C1 segment of cervical spinal cord (tissue), 14 donors: ENCODE measurements at places on chromosomes 1 and 21.
A peak's percentile ranks its signal among the peaks of the same experiment; 100 is the strongest.

DNA sequence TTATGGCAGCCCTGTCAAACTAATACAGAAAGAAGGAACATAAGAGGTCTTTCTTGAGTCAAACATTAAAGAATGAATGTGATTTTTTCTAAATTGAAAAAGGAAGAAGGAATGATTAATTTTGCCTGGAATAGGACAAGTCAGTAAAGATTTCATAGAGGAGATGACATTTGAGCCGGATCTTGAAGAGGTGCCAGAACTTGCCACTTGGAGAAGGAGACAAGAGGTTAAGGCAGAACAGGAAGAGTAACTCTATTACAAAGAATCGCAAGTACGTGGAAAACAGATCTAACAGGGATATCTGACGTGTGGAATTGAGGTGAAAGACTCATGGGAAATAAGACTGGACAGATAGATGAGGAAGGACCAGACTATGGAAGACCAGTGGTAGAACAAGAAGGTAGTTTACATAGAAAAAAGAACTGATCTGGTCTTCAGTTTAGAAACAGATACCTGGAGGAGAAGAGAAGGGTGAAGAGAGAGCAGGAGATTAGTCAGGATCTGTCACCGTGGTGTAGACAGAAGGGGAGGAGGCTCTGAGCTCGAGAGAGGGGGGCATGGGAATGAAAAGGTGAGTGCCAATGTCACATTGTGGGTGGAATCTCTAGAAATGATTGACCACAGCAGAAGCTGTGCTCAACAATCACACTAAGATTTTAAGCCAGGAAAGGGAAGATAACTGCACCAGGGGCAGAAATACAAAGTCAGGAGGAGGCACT, 32.5 kb downstream of the RHOU start:
- no peak for DNase-seq

DNA sequence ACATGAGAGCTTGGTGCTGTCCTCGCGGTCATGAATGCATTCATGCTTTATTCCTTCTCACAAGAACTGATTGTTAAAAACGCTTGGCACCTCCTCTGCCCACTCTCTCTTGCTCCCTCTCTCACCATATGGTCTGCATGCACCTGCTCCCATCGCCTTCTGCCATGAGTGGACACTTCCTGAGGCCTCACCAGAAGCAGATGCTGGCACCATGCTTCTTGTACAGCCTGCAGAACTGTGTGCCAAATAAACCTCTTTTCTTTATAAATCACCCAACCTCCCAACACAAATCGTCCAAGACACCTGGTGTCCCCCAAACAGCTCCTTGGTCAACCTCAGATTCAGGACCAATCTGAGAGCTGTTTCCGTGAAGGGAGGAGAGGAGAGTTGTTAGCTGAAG, 43.3 kb upstream of the PCBP3 start:
- no peak for DNase-seq

DNA sequence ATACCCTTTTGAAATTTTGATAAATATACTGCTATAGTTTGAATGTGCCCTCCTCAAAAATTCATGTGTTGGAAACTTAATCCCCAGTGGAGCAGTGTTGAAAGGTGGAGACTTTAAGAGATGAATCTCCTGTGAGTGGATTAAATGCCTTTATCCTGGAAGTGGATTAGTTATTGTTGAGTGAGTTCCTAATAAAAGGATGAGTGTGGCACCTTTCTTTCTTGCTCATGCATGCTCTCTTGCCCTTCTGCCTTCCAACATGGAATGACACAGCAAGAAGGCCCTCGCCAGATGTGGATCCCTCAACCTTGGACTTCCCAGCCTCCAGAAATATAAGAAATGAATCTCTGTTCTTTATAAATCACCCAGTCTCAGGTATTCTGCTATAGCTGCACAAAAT, 51.8 kb downstream of the CD160 start:
- no peak for DNase-seq

DNA sequence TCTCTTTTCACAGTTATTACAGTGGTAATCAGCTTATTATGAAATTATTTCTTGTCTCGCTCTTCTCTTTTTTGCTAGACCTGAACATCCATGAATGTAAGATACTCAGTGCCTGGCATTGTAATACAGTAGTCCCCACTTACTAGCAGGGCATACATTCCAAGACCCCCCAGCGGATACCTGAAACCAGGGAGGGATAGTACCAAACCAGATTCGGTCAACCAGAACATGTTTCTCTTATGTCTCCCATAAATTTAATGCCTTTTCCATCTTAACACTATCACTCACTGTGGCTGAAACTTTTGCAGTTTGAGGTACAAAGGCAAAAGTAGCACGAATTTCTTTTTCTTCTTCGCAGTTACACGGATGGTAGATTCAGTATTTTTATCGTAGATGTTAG, 24.6 kb upstream of the B3GALT2 start:
- no peak for DNase-seq

DNA sequence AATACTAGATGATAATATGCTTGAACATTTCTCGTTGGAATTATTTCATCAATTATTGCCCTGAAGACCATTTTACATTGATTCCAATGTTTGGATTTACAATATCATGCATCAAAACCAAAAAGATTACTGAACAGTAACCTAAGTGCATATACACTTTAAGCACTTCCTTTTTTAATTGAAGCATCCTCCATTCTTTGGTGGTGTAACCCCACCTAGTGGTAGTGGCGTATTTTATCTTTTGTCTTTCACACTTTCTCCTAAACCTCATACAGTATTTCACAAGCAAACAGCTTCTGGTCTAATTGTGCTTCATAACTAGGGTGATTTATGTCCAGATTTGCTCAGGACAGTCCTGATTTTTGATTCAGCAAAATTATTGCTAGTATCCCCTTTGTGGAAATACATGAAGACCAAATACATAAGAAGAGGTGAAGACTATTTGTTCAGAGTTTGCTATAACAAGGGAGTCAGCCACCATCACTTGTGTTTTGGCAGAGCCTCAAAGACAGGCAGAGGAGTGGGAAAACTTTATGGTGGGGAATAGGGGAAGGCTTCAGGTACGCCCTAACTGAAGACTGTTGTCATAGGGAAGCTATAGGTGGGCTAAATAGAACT, 3.4 kb upstream of the NVL start:
- DNase-seq: no peak

DNA sequence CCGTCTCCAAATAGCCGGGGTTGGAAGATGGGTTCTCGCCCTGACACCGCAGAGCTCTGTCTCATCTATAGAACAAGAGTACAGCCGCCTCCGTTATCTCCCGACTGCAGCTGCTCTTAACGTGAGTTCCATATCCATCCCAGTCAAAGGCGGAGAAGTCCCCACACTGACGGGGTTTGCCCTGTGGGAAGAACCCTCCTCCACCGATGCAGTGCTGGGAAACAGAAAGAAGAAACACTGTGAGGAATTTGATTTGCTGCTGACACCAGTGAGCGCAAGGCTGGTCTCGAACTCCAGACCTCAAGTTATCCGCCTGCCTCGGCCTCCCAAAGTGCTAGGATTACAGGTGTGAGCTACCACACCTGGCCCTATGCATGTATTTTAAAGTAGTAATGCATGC, 9.5 kb downstream of the ITLN2 start:
- no peak for DNase-seq

- no peak for DNase-seq
Measured at GRCh38 chr1:40620150-40620549, 45.3 kb downstream of the RIMS3 start.

GRCh38 chr1:230857822-230858221, 10.5 kb downstream of the C1orf198 start:
- no peak for DNase-seq

- no peak for DNase-seq
Measured at GRCh38 chr21:44871576-44872269, 1.8 kb downstream of the PTTG1IP start.

- no peak for DNase-seq
Measured at GRCh38 chr1:55063577-55063942, 24.2 kb downstream of the PCSK9 start.

DNA sequence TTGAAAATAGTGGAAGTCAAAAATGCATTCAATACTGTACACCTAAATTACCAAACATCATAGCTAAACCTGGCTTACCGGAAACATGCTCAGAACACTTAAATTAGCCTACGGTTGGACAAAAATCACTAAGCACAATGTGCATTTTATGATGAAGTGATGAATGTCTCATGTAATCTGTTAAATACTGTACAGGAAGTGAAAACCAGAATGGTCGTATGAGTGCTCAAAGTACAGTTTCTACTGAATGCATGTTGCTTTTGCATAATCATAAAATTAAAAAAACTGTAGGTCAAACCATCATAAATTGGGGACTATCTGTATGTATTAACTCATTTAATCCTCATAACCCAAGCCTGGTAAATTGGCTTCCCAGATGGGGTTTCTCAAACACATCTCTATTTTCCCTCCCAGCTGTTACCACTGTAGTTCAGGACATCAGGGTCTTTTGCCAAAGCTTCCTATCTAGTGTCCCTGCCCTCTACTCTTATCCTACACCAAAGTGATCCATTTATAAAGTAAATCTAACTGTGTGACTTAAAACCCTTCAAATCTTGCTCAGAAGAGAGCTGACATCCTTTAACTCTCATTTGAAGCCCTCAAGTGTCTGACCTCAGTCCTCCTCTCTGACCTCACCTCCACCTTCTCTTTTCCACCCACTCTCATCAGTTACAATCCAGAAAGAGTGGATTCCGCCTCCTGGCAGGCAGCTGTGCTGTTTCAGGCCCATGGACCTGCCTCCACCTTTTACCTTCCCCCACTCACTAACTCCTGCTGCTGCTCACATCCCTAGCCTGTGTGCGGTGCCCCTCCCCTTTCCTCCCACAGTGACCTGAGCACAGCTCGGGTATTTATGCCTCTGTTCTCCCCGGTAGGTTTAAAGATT, 356.4 kb upstream of the ST6GALNAC5 start:
- no peak for DNase-seq

DNA sequence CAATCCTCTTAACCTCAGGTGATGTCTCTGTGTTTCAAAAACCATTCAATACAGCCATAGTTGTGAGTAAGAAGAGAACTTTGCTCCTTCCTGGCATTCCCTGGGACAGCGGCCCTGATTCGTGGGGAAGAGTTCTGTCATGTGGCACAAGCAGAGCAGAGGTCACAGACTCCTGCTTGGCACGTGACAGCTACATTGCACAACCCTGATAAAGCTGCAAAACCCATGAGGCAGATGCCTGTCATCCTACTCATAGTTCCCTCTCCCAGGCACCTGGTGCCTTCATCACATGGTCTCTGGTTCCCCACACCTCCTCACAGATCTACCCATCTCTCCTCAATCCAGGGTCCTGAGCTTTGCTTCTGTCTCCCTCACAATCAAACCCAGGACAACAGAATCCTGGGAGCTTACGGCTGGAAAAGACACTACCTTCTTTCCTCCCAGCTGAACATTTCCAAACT, 70.8 kb downstream of the PLPP3 start:
- peak; percentile 18 for DNase-seq

GRCh38 chr1:161009602-161010211, 11.2 kb downstream of the F11R start:
- DNase-seq: no peak
